Stimulated activated CD4-positive, alpha-beta T cell treated with anti-CD3 and anti-CD28 coated beads, Interleukin-12 subunit alpha, Interleukin-12 subunit beta, amount 100 ng/mL, for 24 hours (primary cell): ENCODE measurements at places on chromosomes 4 and X.

DNA sequence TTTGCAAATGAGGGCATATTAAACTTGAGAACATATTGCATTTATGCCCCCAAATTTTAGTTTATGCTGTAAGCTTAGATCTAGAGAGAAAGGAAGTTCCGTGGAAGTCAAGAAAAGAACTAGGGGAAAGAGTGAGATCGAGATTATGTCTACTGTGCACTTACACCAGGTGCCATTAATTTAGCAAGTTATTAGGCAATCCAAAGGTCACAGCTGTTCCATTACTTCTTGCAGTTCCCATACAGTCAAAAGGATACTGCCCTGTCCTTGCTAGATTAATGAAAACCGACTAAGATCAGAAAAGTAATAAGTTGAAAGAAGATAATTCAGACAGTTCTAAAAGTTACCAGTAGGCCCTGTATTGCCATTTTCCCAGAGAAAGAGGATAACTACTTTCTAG, 49.3 kb upstream of the SLC7A11 start:
- no peak for DNase-seq

DNA sequence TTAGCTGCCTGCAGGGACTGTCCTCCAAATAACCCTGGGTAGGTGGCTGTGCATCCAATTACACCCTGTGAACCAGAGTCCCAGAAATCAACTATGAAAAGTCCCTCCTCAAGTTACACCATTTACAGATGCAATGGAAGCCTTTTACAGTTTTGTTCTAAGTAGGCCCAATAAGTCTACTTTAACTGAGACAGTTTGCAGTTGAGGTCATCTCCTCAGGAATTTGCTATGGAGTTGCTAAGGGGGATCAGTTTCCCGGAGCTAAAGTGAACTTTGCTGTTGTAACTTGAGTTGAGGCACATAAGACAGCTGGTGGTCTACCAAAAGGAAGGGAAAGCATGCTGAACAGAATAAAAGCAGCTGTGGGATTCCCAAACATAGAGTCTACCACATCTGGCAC, 121.6 kb upstream of the STK26 start:
- DNase-seq = no peak

DNA sequence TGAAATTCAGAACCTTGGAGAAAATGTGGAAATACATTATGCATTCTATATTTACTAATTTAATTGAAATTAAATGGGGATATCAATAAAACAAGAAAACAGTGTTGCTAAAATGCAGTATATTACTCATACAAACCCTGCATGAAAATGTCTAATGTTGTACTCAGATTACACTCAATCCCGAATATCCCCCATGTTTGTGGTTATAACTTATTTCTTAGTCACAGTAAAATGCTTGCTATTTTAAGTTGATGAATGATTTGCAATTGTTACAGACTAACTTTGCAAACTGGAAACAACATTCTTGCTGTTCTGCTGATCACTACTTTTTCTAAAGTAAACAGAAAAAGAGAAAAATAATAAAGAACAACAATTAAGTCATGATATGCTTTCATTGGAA, 33.1 kb upstream of the ANXA10 start:
- DNase-seq = no peak

DNA sequence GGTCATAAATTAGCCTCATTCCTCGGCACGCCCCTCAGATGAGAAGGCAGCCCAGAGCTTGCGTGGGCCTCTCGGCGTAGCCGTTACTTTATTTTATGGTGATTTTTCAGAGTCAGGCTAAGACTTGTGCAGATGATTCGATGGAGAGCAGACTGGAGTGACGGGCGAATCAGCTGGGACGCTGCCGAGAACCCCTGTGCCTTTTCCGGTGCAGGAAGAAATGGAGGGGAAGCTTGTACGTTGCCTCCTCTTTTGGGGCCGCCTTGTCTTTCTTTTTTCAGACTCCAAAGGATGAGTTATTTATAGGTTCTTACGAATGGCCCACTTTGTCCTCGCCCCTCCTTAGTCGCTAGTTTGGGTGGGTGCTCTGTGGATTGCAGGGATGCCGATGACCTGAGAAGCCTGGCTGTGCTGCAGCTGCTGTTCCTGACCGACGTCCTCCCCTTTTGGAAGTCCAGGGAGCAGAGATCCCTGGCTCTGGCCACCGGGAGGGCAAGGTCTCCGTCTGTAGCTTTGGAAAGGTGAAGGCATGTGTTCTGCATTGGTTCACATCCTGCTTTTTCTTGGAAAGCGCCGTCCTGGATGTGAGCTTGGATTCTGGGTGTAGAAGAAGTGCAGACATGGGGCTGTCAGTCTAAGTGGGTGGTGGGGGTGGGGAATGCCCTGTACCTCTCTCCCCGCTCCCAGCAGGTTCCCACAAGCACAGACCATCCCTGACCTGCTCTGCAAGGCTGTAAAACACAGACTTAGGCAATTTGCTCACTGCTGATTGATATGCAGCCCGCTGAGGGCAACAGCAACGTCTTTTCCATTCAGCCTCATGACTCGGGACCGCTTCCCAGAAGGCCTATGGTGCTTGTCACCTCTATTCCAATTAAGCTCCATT, 9.3 kb downstream of the SORCS2 start:
- DNase-seq = no peak

DNA sequence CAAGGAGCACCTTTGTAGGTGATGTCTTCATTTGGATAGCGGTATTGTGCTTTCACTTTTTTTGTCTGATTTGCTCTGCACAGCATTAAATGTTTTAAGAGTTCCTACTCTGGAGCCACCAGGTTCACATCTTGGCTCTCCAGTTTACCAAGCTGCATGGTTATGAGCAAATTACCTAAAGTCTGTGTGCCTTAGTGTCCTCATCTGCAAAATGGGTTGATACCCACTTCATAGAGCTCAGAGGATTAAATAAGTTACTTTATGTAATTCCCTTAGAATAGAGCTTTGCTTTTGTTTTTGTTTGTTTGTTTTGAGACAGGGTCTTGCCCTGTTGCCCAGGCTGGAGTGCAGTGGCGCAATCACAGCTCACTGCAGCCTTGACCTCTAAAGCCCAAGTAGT, 58.2 kb downstream of the UBE2K start:
- no peak for DNase-seq

DNA sequence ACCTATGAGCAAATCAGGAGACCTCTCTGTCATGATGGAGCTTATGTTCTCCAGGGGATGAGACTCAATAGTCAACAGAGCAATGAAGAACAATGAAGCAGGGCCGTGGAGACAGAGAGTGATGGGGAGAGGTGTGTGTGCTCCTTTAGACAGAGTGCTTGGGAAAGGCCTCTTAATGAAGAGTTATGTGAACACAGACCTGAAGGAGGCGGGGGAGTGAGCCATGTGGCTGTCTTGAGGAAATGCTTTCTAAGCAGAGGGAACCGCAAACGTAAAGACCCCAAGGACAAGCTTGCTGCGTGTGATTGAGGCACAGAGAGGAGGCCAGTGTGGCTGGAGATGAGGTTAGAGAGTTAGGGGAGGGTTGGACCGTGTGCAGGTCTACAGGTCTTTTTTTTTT, 53.1 kb downstream of the CHRNA9 start:
- DNase-seq = no peak
